ENCODE measurements at places on chromosomes 7 and 10.

- peaks cover 3% of the 10 kb centered on the region for H3K36me3 ChIP-seq
- H3K27me3 ChIP-seq: no peaks in the 10 kb centered on the region
- H3K4me3 ChIP-seq: no peak overlapping the region
- no peak for DNase-seq
Measured at GRCh38 chr10:86795353-86795752, 38.9 kb downstream of the BMPR1A start.

- no peak for DNase-seq
- no peak overlapping the region for H3K27ac ChIP-seq
- peaks cover 17% of the 10 kb centered on the region for H3K4me1 ChIP-seq
- H3K36me3 ChIP-seq: no peaks in the 10 kb centered on the region
- H3K4me3 ChIP-seq: no peak overlapping the region
Measured at GRCh38 chr10:71393841-71394475, 2.8 kb upstream of the CDH23 start.

DNA sequence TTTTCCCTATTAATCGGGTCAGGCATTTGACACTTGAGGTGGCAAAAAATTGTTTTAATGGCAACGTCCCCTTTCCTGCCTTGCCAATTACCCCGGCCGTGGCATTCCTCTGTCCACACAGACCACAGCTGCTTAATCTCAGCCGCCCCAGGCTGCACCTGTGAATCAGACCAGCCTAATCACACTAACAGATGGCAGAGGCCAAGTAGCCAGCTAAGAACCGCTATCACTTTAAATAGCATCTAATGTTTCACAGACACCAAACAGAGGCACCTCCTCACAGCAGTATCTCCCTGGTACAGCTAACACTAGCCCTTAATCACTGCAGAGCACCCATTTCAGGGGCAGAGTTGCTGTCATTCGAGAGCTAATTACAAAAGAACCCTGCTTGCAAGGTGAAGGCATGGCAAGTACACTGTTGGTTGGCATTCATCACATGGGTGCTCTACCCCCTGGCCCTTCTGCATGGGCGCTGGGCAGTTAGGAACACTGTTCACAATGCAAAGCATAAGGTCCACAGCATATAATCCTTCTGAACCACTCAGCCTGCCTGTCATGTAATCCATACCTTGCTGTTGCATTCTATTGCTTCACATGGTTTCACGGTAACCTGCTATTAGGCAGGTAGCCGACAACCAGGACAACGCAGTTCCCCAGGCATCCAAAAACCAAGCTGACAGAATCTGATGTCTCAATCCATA lies 38.8 kb downstream of the FGFR2 start:
- no peak for DNase-seq
- H3K27me3 ChIP-seq: no peaks in the 10 kb centered on the region
- H3K36me3 ChIP-seq: peaks cover 29% of the 10 kb centered on the region
- no peak overlapping the region for H3K4me3 ChIP-seq
- no peak overlapping the region for H3K27ac ChIP-seq
- peaks cover 35% of the 10 kb centered on the region for H3K4me1 ChIP-seq

DNA sequence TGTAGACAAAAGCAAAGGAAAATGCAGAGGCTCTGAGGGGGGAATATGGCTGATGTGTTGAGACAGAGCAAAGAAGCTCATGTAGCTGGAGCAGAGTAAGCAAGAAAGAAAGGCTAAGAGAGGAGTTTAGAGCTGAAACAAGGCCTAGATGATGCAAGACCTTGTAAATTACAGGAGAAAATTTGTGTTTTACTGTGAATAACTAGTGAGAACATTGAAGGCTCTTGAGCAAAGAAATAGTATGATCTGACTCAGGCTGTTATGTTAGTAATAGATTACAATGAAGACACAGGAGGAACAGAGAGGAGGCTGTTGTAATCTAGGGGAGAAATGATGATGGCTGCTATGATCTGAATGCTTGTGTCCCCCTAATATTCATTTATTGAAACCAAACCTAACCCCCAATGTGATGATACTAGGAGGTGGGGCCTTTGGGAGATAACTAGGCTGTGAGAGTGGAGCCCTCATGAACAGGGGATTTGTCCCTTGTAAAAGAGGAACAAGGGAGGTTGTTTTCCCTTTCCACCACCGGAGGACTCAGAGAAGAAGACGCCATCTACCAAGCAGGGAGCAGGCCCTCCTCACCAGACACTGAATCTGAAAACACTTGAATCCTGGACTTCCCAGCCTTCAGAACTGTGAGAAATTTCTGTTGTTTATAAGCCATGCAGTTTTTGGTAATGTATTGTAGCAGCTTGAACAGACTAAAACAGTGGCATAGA lies 394.9 kb downstream of the HTR7 start:
- no peak overlapping the region for H3K4me3 ChIP-seq
- peaks cover 7% of the 10 kb centered on the region for H3K4me1 ChIP-seq
- no peaks in the 10 kb centered on the region for H3K27me3 ChIP-seq
- H3K36me3 ChIP-seq: no peaks in the 10 kb centered on the region
- DNase-seq: no peak
- H3K27ac ChIP-seq: no peak overlapping the region

DNA sequence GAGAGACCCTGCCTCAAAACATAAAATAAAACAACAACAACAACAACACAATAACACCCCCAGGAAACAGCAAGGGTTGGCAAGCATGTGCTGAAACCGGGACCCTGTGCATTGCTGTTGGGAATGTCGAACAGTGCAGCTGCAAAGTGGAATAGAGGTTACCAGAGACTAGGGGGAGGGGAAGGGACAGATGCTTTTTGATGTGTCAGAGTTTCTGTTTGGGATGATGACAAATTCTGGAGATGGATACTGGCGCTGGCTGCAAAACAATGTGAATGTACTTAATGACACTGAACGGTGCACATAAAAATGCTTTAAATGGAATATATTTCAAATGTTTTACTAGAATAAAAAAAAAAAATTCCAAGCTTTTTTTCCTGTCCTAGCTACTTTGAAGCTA lies 241.8 kb downstream of the TEX36 start:
- H3K27me3 ChIP-seq: peaks cover 8% of the 10 kb centered on the region
- H3K27ac ChIP-seq: no peak overlapping the region

- peaks cover 20% of the 10 kb centered on the region for H3K27me3 ChIP-seq
Measured at GRCh38 chr7:117871401-117871777, 1.9 kb downstream of the CTTNBP2 start.

GRCh38 chr7:51455086-51455485 lies 138.5 kb upstream of the COBL start:
- no peak for DNase-seq
- H3K4me3 ChIP-seq: no peak overlapping the region
- H3K4me1 ChIP-seq: peaks cover 17% of the 10 kb centered on the region
- no peaks in the 10 kb centered on the region for H3K36me3 ChIP-seq
- H3K27ac ChIP-seq: no peak overlapping the region

DNA sequence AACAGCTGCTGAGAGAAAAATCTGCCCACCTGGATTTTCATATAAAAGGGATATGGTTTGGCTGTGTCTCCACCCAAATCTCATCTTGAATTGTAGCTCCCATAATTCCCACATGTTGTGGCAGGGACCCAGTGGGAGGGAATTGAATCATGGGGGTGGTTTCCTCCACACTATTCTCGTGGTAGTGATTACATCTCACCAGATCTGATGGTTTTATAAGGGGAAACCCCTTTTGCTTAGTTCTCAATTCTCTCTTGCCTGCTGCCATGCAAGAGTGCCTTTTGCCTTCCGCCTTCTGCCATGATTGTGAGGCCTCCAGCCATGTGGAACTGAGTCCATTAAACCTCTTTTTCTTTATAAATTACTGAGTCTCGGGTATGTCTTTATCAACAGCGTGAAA lies 20.8 kb upstream of the MKI67 start:
- peaks cover 47% of the 10 kb centered on the region for H3K27me3 ChIP-seq
- H3K4me1 ChIP-seq: no peaks in the 10 kb centered on the region
- H3K36me3 ChIP-seq: no peaks in the 10 kb centered on the region
- no peak for DNase-seq
- H3K27ac ChIP-seq: no peak overlapping the region
- no peak overlapping the region for H3K4me3 ChIP-seq

GRCh38 chr10:33537066-33537465 lies 202.6 kb upstream of the NRP1 start:
- H3K36me3 ChIP-seq: no peaks in the 10 kb centered on the region
- no peak overlapping the region for H3K4me3 ChIP-seq
- H3K4me1 ChIP-seq: peaks cover 21% of the 10 kb centered on the region
- no peak for DNase-seq
- H3K27me3 ChIP-seq: no peaks in the 10 kb centered on the region

DNA sequence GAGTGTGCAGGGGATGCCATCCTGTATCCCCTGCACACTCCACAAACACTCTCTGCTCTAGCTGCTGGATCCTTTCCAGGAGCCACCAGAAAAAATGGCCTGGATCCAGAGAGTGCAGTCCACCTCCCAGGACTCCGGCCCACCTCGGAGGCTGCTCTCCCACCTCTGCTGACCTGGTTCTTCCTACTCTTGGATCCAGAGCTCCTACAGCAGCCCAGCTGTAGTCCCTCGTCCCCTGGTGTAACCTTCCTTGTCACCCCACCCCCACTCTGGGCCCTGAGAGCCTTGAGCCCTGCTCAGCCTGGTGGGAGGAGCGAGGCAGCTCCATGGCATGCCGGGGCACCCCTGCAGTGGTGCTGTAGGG lies 54.4 kb downstream of the GOLGA7B start:
- no peaks in the 10 kb centered on the region for H3K36me3 ChIP-seq
- no peak overlapping the region for H3K4me3 ChIP-seq
- no peaks in the 10 kb centered on the region for H3K4me1 ChIP-seq
- no peak overlapping the region for H3K27ac ChIP-seq
- peaks cover 57% of the 10 kb centered on the region for H3K27me3 ChIP-seq

- DNase-seq: no peak
- H3K27me3 ChIP-seq: no peaks in the 10 kb centered on the region
- H3K27ac ChIP-seq: no peak overlapping the region
Measured at GRCh38 chr7:105261689-105262088, 127.0 kb downstream of the SRPK2 start.

GRCh38 chr7:67637023-67637358 lies 640.4 kb downstream of the TYW1 start:
- no peak overlapping the region for H3K27ac ChIP-seq
- no peak overlapping the region for H3K4me3 ChIP-seq
- no peaks in the 10 kb centered on the region for H3K36me3 ChIP-seq
- no peak for DNase-seq
- peaks cover 37% of the 10 kb centered on the region for H3K27me3 ChIP-seq

- no peak overlapping the region for H3K4me3 ChIP-seq
- no peak for DNase-seq
- H3K36me3 ChIP-seq: no peaks in the 10 kb centered on the region
- H3K4me1 ChIP-seq: peaks cover 21% of the 10 kb centered on the region
- no peak overlapping the region for H3K27ac ChIP-seq
Measured at GRCh38 chr7:12712236-12712635, 24.8 kb downstream of the ARL4A start.

- H3K36me3 ChIP-seq: no peaks in the 10 kb centered on the region
- H3K27me3 ChIP-seq: peaks cover 23% of the 10 kb centered on the region
- H3K4me1 ChIP-seq: peaks cover 3% of the 10 kb centered on the region
- H3K4me3 ChIP-seq: no peak overlapping the region
Measured at GRCh38 chr10:128337860-128338378, 211.7 kb upstream of the MKI67 start.

GRCh38 chr7:47478017-47478344 lies 103.9 kb downstream of the TNS3 start:
- no peaks in the 10 kb centered on the region for H3K36me3 ChIP-seq
- H3K4me3 ChIP-seq: no peak overlapping the region
- peaks cover 66% of the 10 kb centered on the region for H3K4me1 ChIP-seq
- H3K27me3 ChIP-seq: no peaks in the 10 kb centered on the region
- H3K27ac ChIP-seq: peak overlapping the region; percentile 35
- DNase-seq: no peak

DNA sequence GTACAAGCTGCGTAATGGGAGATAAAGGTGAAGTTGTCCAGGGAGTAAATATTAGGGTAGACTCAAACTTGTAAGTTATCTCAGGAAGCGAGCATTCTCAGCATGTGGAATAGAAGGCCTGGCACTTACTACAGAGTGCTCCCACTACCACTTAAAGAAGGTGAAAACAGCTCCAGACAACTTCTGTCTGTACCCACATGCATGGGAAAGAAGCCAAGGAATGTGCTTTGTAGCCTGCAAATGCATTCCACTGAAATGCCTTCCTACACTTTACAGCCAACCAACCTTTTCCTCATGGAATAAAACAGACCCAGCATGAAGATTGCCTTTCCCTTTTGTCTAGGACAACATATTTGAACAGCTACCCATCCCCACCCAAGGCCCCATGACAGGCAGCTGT lies 45.4 kb upstream of the NPSR1 start:
- DNase-seq: no peak
- H3K27me3 ChIP-seq: no peaks in the 10 kb centered on the region
- peak overlapping the region; percentile 59 for H3K27ac ChIP-seq
- no peak overlapping the region for H3K4me3 ChIP-seq
